Gastrocnemius medialis (tissue), 4 donors: ENCODE measurements at places on chromosomes 1 and 21. TPM values are rescaled to one million over a fixed set of nuclear protein-coding genes. Genes with fewer than 3 reads are reported as not detected.

Gene AGMAT
- total RNA-seq = 2.0 TPM

Gene ARHGEF19
- total RNA-seq = 2.4 TPM

DNA sequence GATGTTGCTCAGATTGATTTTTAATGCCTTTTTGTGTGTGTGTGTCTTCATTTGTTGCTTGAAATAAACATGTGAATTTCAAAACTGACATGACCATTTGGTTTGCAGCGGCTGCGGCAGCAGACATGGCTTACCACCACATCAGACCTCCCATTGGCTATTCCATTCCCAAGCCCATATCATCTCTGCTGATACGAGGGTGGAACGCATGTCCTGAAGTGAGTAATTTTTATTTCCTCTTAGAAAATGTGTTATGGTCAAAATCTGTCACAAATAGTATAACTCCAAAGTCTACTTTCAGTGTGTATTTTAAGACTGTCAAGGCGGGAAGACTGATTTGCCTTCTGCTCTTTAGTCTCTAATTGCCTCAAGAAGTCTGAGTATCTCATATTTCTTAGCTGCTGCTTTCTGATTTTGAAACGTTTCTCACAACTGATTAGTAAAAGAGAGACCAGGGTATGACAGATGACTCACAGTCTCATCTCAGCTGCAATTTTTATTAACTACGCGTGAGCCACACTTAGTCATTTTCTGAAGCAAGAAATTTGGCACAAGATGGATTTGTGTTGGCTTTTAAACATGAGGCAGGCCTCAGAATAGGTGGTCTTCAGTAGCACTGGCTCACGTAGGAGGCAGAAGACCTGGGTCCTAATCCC is 49.0 kb downstream of the LRRC53 start:
- DNase-seq = no peak

DNA sequence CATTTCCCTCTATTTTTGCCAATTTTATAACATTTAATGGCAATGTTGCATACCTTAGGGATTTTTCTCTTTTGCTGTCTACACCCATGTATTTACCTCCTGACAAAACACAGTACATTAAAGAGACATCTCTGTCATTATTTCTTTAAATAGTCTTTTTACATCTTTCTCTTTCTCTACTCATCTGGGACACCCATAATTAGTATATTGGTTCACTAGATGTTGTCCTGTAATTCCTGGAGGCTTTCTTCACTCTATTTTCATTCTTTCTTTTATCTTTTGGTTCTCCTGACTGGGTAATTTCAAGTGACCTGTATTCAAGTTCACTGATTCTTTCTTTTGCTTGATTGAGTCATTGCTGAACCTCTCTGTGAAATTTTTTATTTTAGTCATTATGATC is 74.3 kb downstream of the FCRL5 start:
- no peak for DNase-seq

DNA sequence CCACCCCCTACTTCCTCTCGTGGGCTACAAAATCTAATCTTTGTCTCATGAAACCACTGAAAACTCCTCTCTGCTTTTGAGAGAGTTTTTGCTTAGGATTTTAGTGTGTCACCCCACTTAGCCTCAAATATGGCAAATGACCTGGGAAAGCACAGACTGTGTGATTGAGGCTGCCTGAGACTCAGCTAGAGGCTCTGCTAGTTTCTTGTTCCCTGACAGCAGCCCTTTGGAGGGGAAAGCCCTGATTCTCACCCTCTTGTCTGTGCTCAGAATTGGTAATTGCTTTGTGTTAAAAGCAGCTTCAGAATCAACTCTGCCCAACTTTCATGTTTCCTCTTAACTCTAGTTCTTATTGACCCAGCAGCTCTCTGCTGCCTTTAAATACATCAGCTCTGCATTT is 85.6 kb upstream of the ZP4 start:
- DNase-seq = no peak

Gene AIRE
- total RNA-seq = not detected

Gene LAMC1
- total RNA-seq = 161 TPM

GRCh38 chr1:230069796-230070195 is 2.8 kb downstream of the GALNT2 start:
- DNase-seq = peak; percentile 60

DNA sequence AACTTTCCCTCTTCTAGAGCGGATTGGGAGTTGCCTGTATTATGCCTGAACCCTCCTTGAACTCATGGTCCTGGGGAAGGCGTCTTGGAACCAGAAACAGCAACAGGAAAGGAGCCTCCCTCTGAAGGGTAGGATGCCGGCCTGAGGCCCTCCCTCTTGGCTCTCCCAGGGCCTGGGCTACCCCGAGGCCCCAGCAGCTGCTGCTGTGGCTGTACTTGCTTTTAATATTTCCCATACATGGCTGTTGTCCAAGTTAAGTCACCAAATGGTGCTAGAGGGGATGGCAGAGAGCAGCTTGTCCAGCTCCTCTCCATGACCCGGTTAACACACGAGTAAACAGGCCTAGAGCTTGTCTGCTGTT is 10.5 kb downstream of the CHRNB2 start:
- no peak for DNase-seq

GRCh38 chr1:83511146-83511726 is 487.7 kb downstream of the TTLL7 start:
- DNase-seq = no peak

- no peak for DNase-seq
These were observed 428.3 kb downstream of the KIF26B start for GRCh38 chr1:245583081-245583480.

DNA sequence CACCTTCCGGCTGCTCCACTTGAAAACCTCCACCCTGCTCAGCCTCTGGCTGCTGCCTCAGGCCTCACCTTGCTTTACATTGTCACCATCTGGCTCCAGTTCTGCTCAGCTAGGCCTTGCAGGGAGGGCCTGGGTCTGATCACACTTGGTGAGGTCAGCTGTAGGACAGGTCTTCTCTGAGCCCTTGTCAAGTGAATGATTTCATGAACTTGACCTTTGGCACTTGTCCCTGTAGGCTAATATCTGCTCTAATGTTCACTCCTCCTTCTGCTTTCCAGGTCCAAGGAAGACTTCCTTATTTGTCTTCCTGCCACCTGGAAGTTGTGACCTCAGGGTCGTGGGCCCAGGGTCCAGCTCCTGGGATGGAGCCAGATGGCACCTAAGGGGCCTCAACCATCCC is 41.4 kb downstream of the PTPRF start:
- no peak for DNase-seq

GRCh38 chr1:220224033-220224432 is 48.2 kb downstream of the RAB3GAP2 start:
- no peak for DNase-seq

Gene RNF223
- not detected for total RNA-seq

Gene CD101
- not detected for total RNA-seq

Gene TNNI3K
- 0.39 TPM for total RNA-seq

- no peak for DNase-seq
These were observed 138.4 kb downstream of the HIVEP3 start for GRCh38 chr1:41780322-41780721.

GRCh38 chr1:36966242-36966641 is 68.1 kb downstream of the GRIK3 start:
- no peak for DNase-seq

DNA sequence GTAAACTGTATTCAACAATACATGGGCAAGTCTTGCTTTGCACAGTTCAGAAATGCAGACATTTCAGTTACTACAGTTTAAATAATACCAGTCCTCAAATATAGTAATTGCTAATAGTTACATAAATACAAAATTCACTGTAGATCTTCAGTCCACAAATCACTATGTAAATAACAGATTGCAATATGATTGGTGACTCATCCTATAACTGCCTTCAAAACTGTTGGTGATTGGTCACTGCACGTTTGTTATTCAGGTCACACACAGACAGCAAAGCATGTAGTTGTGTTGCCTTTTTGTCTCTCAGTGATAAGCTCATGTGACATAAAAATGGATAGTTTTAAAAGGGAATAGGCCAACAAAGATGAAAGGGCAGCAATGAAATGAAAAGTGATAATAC is 186.5 kb upstream of the CTTNBP2NL start:
- no peak for DNase-seq

Gene HCN3
- total RNA-seq = 1.5 TPM

Gene CASZ1
- 74.5 TPM for total RNA-seq

DNA sequence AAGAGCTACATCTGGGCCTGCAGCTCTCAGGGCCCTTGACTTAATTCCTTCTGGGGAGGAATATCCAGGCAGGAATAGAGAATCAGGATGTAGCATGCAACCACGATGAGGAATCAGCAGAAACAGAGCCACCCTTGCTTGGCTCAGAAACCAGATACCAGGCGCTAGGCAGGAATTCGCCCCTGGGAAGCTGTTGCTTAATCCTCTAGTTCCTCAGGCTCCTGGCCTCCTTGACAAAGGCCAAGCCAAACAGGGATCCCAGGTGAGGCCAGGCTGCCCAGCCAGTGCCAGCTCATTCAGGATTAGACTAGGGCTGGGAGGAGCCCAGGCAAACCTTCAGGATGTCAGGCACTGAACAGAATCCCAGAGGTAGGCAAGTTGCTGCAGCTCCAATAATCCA is 48.2 kb upstream of the IRF2BP2 start:
- DNase-seq = peak; percentile 58

- no peak for DNase-seq
These were observed 155.0 kb downstream of the KCNH1 start for GRCh38 chr1:210978974-210979354.

GRCh38 chr1:184190616-184191015 is 139.1 kb downstream of the TSEN15 start:
- no peak for DNase-seq

- no peak for DNase-seq
These were observed 62.8 kb downstream of the NVL start for GRCh38 chr1:224266915-224267856.

GRCh38 chr1:51620470-51620869 is 3.6 kb downstream of the OSBPL9 start:
- DNase-seq = no peak

DNA sequence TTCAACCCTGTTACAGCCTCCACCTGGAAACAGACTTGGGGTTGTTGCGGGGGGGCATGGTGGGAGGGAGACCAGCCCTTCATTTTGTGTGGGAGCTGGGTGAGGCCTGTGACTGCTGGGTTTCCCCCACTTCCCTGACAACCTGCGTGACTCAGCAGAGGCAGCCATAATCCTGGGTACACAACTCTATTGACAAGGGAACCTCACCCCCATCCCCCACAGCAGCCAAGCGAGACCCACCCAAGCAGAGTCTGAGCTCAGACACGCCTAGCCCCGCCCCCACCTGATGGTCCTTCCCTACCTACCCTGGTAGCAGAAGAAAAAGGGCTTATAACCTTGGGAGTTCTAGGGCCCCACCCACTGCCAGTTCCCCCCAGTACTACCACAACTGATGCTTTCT is 8.0 kb upstream of the CCDC190 start:
- no peak for DNase-seq

Gene HCRTR1
- 0.59 TPM for total RNA-seq

Gene SLC37A1
- total RNA-seq = 16.1 TPM

DNA sequence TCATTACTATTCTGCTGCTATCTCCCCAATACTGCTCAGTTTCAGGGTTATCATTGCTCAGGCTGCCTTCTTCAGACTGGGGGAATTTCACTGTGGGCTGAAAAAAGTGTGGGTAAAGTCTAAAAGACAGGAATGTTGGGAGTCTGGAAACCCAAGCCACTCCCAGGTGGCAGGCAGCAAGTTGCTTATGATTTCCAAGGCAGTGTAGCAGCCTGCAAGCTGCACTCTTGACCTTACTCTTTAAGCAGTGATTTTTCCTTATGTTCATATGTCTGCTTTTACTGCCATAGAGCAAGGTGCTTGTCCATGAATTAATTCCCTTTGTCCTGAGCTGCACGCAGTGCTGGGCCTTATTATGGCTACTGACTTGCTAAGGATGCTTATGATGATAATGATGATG is 53.1 kb downstream of the PHC2 start:
- DNase-seq = no peak

Gene TNN
- not detected for total RNA-seq

DNA sequence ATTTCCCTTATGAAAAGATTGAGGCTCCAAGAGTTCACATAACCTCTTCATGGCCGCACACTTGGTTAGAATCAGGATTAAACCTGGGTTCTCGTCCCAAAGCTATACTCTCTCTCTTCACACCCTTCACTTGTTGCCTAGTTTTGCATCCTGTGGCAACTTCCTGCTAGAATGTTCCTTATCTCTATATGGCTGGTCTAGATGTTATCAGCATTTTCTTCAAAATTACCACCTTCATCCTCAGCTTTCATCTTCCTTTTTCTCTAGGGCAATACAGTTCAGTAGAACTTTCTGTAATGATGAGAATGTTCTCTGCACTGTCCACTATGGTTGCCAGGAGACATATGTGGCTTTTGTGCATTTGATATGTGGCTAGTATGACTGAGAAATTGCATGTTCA is 31.1 kb upstream of the BCAR3 start:
- DNase-seq = no peak

Gene GBP4
- 4.4 TPM for total RNA-seq

Gene ADGRL4
- 13.4 TPM for total RNA-seq

Gene HIVEP3
- total RNA-seq = 1.8 TPM
